ENCODE measurements at places on chromosomes 1 and 21.

- DNase-seq = no peak
These were observed 26.2 kb upstream of the ZC3H12A start for GRCh38 chr1:37448185-37448584.

- no peak for DNase-seq
These were observed 8.6 kb downstream of the NR5A2 start for GRCh38 chr1:200035956-200036618.

GRCh38 chr1:2932671-2933350, 88.5 kb upstream of the ACTRT2 start:
- DNase-seq = no peak

DNA sequence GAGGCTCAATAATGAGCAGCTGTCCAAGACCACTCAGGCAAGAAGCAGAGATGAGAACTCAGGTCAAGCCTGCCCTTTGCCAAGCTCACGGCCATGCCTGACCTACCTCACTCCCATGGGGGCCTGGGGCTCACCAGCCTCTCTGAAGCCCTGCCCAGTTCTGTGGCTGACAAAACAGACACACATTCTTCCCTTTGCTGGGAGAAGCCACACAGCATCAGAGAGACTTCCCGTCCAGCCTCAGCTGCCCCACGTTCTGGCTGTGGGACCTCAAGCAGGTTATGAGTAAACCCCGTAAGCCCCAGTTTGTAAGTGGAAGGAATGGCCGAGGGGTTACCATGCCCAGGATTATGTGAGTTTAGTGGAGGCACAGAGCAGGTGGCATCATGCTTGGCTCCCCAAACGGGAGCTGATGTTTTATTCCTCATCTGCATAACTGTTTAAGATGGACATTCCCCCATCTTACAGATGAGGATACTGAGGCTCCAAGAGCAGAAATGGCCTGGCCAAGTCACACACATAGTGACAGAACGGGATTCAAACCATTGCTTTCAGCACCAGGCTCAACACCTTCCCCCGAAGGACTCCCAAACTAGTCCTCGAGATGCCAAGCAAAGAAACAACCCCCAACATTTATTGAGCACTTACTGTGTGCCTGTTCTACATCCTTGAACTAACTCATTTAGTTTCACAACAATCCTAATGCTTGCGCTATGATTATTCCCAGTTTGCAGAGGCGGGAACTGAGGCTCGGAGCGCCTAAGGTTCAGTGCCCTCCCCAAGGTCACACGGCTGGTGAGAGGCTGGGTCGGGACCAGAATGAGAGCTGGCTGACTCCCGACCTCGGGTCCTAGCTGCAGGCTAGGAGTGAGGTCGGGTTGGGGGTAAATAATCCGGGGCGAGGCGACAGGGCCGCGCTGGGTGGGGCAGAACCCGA, 49.1 kb upstream of the LAPTM5 start:
- DNase-seq = no peak

DNA sequence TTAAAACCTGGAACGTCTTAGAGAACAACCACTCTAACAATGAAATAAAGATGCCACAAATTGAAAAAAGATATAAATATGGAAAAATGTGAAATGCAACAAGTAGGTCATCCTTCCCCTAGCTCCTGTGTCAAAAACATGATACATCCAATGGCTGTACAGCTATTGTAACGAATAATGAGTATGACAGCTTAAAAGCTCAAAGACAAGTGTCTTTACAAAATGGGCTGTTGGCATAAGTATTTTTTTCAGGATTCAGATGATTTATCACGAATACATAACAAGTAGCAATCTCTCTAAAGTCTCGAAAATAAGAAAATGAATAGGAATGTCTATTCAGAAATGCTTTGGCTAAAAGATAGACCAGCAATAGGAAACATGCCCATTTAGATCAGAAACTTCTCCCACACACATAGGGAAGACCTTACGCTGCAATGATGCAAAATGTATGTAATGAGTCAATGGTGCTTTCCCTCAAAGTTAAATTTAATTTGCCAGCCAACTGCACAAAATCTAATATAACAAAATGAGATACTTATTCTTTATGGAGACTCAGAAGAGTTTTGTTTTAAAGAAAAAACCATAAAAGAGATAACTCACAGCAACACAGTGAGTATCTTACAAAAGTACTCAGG, 8.3 kb downstream of the TGFBR3 start:
- DNase-seq = no peak

DNA sequence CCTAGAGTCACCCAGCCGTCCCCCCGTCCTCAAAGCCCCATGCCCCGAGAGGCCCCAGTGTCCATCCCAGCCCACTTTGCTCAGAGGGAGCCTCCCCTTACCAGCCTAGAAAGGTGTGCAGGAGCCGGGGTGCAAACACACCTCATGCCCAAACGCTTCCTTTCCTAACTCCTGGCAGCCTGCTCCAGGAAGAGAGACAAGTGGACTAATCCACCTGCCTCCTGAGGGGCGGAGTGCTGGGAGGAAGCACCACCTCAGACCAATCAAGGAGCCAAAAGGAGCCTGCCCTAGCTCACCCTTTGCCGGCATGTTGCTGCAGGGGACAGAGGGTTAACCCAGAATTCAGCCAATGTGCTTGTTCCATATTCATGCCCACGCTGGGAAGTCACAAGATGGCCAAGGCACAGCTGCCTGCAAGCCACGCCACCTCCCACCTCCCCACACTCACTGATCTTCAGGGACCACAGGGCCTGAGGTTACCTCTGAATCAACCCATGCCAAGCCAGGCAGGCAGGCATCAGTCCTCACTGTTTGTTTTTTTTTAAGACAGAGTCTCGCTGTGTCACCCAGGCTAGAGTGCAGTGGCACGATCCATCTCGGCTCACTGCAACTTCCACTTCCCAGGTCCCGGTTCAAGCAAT, 27.8 kb downstream of the PLEKHA6 start:
- DNase-seq = no peak

GRCh38 chr1:189616893-189617292, 860.8 kb downstream of the BRINP3 start:
- DNase-seq = no peak

DNA sequence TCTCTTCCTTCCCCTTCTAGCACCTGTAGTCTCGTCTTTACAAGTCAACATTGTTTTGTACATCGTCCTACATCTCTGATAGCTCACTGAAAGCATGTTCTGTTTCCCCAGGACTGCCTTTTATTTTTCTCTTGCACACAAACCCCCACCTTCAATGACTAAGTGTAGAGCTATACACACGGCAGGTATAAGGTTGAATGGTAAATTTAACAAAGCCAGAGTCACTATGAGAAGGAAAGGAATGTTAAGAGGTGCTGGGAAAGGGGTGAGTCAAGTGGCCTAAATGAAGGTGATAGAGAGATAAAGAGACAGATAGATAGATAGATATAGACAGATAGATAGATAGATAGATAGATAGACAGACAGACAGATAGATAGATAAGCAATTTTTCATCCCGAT, 134.3 kb upstream of the ATP1B1 start:
- no peak for DNase-seq

- DNase-seq = no peak
These were observed 40.2 kb downstream of the SUSD4 start for GRCh38 chr1:223323491-223324484.

- DNase-seq = peak; percentile 67
These were observed 787 bp downstream of the JAK1 start for GRCh38 chr1:64965366-64966157.

DNA sequence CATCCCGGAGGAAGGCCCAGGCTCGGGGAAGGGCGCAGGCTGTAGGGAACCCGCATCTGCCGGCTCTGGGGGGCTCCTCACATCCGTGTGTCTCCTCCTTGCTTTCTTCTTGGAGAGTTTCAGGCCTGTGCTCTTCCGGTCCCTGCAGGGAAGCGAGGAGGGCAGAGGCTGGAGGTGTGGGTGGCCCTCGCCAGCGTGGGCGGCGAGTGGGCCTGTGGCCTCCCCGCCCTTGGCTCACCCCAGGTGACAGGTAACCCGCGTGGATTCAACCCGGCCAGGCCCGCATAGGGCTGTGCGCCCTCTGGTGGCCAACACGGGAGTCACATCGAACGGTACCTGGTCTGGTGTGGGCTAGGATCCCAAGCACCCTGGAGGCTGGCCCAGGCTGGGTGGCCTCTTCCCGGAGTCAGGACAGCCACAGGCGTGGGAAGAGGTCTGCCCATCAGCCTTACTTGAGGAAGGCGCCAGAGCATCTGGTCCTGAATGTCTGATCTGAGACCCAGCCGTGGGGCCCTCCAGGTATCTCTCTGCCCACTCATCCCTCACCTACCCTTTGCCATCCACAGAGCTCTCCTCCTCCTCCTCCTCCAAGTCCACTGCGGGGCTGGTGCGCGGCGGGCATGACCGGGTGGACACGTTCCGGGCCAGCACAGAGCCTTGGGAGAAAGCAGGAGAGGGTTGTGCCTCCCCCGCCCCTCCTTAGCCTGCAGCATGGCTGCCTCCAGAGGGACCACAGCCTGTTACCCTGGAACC, 9.6 kb upstream of the TNFRSF25 start:
- DNase-seq = peak; percentile 83

DNA sequence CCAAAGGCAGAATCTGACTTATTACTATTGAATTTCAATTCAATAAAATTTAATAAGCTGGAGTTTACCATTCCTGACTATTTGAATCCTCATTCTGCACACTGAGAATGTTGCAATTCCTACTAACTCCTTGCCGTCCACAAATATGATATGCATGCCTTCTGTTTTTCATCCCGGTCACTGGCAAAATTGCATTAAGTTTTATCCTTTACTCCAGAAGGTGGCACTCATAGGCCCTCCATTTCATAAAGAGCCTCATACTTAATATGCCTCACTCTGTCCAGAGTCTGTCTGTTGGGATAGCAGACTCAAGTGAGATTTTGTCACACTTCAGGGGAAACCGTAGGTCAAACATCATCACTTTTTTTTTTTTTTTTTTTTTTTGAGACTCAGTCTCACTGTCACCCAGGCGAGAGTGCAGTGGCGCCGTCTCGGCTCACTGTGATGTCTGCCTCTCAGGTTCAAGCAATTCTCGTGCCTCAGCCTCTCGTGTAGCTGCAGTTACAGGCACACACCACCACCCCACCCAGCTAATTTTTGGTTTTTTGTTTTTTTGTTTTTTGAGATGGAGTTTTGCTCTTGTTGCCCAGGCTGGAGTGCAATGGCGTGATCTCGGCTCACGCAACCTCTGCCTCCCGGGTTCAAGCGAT, 27.3 kb downstream of the F11R start:
- DNase-seq = no peak

GRCh38 chr1:212677573-212677972, 22.1 kb downstream of the BATF3 start:
- no peak for DNase-seq

DNA sequence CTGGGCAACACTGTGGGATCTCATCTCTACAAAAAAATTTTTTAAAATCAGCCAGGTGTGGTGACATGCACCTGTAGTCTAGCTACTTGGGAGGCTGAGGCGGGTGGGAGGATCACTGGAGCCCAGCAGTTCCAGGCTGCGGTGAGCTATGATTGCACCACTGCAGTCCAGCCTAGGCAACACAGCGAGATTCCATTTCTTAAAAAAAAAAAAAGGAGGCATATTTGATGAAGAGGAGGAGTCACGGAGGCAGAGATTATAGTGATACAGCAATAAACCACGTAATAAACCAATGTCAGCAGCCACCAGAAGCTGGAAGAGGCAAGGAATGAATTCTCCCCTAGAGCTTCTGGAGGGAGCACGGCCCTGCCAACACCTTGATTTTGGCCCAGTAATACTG, 4.0 kb downstream of the LIX1L start:
- DNase-seq = no peak

DNA sequence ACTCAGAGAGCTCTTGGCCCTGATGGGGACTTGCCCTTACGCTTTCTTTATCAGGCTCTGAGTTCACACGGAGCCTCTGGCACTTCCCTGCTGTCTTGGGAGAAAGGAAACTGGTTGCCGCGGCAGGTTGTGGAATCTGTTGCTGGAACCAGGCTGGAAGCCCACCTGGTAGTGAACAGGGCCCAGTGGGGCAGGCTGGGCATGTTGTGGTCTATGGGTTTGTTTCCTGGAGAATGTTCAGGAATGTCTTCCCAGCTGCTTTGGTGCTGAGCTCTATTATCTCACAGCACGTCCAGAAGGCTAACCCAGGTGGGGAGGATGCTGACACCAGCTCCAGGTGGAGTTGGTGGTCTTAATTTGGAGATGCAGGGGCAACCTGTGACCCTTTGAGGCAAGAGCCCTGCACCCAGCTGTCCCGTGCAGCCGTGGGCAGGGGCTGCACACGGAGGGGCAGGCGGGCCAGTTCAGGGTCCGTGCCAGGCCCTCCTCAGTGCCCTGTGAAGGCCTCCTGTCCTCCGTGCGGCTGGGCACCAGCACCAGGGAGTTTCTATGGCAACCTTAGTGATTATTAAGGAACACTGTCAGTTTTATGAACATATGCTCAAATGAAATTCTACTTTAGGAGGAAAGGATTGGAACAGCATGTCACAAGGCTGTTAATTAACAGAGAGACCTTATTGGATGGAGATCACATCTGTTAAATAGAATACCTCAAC, 33.3 kb upstream of the TDRD10 start:
- DNase-seq = no peak

DNA sequence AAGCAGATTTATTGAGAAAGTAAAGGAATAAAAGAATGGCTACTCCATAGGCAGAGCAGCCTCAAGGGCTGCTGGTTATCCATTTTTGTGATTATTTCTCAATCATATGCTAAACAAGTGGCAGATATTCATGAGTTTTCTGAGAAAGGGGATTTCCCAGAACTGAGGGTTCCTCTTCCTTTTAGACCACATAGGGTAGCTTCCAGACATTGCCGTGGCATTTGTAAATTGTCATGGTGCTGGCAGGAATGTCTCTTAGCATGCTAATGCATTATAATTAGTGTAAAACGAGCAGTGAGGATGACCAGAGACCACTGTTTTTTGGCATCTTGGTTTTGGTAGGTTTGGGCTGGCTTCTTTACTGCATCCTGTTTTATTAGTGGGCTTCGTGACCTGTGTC, 16.8 kb upstream of the FMN2 start:
- no peak for DNase-seq

- no peak for DNase-seq
These were observed 11.6 kb downstream of the MYBPH start for GRCh38 chr1:203163891-203164635.

Measured in stimulated activated CD4-positive, alpha-beta T cell treated with anti-CD3 and anti-CD28 coated beads, Interleukin-2, amount 100 ng/mL, for 24 hours (primary cell).